ENCODE measurements at places on chromosomes 1 and 21. TPM values are rescaled to one million over a fixed set of nuclear protein-coding genes. Genes with fewer than 3 reads are reported as not detected.

Gene HSD3B1
- total RNA-seq = 0.75 TPM

DNA sequence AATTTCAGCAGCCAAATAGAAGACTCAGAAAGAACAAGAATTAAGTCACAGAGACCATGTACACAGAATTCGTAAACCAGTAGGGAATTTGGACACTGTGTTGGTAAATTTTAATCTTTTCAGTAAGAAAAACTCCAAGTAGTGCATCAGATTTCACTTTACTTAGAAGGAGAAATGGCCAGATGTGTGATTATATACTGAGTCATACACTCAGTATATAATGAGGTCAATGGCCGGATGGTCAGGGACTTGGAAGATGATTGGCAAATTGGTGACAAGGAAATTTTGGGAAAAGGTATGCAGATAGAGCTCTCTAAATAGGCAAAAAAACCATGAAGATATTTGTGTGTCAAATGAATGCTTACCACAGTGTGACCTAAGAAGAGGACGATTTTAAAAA lies 399.8 kb upstream of the LRRC7 start:
- no peak for DNase-seq

DNA sequence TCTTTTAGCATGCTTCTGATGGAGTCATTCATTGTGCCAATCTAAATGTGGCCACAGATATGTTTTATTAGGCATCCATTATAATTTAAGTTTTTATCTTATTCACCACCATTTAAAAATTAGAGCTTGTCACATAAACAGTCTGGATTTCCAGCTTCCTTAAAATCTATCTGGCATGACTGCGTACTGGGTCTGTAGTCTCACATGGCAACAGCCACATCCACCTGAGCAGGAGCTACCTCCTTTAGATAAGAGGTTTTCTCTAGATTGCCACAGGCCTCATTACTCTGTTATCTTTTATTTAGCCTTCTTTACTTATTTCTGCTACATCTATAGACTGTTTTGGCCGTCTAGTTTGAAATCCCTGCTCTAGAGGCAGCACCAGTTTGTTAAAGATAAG lies 29.1 kb downstream of the B3GALT2 start:
- no peak for DNase-seq

DNA sequence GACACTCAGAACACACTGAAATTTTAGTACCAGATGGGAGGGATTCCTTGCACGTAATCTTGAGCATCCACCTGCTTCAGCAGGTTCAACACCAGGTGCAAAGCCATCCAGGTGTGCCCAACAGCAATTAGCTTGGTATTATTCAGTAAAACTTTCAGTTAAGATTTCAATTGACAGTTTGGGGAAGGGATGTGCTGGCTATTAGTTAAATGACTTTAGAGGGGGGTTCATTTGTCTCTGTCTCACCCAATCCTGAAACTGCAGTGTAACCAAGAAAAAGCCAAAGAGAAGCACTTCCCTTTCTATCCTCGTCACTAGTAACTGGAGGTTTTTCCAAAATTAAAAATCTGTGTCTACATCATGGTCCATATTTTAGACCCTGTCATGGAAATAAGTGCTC lies 90.9 kb downstream of the PIK3R3 start:
- DNase-seq = no peak

Gene IL19
- total RNA-seq = not detected

Data from ureter (tissue), 1 donor.